ENCODE measurements at places on chromosomes 6 and 20.

GRCh38 chr6:161342039-161342438 lies 68.2 kb upstream of the AGPAT4 start:
- no peak for DNase-seq

GRCh38 chr6:131523988-131524673 lies 48.9 kb upstream of the ARG1 start:
- no peak for DNase-seq

DNA sequence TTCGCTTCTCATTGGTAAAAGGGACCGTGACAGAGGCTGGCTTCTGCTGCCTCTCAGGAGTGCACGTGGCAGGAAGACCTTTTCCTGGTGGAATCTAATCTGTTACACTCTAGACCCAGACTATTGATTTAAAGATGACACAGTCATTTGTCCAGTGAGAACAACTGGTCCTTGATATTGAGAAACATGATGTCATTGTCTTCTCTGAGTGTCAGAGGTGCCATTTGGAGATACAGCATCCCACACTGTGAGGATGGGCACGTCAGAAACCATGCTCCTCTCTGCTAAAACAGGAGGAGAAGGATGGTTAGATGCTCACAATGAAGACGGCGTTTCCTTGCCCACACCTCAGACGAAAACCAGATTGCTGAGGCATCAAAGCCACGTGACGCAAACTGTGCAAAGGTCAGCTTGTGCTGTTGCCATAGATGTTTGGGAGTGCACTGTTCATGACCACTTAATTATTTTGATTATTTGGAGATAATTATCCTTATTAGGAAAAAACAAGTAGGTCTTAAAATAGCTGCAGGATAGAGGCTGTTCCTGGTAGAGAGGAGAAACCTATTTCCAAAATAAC lies 169.0 kb downstream of the SMOC2 start:
- no peak for DNase-seq

GRCh38 chr20:36631646-36632045 lies 14.3 kb downstream of the SLA2 start:
- DNase-seq, result no peak

- DNase-seq, result no peak
These were observed 50.3 kb downstream of the DZANK1 start for GRCh38 chr20:18416486-18416885.

GRCh38 chr20:15913391-15914025 lies 659.7 kb downstream of the KIF16B start:
- DNase-seq, result no peak

Measured in central memory CD4-positive, alpha-beta T cell (primary cell).